ENCODE measurements at places on chromosomes 7 and 10.

DNA sequence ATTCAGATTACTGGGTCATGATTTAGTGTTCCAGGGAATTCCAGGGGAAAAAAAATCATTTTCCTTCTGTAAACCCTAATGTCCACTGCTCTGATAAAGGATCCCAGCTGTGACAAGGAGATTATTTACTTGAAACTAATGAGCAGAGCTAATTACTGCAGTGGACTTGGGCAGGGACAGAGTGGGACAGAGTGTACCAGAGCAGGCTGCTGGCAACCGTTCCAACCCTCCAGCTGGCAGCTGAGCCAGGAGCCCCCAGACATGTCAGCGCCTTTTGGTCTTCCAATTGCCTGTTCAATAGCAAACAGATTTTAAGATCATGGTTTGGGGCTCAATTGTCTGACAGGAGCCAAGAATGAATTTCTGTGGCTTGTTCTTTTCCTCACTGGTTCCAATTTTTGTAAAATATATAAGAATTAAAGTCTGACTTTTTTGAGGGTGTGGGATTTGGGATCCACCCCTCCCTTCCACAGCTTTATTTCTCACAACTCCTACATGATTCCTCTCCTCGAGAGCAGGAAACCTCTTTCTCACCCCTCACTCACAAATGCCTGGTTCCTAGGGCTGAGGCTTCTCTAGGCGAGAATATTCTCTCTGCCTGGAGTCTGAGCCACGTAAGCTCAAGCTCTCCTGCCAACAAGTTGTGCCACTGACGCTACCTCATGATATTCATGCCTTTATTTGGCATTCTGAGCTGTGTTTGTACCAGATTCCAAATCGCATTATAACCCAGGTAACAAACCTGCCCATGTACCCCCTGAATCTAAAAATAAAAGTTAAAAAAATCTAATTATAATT lies 20.6 kb upstream of the FAM180A start:
- DNase-seq = no peak

DNA sequence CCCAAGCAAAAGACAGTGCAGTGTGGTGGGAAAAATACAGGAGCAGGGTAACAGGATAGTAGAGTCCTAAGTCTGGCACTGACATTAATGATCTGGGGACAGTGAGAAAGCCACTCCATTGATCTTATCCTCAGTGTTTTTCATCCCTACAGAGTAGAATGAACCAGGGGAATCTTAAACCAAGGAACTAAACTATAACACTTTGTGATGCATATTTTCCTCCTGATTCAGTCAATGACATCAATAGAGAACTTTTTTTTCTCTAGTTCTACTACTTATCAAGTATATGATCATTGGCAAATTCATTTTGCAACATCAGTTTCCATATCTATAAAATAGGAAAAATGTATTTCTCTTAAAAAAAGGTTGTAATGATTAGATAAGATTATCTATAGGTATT lies 151.1 kb downstream of the TMEM26 start:
- no peak for DNase-seq

DNA sequence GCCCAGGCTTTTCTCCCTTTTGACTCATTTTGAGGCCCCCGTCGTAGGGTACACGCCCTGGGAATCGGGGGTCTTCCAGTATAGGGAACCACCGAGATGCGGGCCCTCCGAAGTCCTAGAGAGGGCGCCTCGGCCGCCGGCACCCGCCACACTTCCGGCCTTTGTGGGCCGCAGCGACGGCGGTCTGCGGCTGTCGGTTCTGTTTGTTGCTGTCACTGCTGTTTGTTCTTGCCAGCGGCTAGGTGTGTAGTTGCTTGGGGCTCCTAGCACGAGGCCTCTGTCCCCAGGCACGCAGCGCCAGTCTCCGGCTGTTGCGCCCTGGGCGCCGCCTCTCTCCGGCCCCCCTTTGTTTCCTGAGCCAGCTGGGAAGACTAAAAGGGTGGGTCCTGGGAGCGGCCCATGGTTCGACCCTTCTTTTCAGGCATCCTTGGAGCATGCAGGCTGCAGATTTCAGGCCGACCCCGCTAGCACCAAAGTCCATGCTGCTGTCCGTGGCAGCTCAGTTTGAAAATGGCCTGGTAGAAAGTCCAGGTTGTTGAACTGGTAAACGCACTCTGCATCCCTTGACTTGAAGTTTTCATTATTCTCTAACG lies 17.8 kb upstream of the ZKSCAN1 start:
- DNase-seq = no peak

- DNase-seq = peak; percentile 21
Measured at GRCh38 chr10:62171791-62172190, 96.9 kb downstream of the RTKN2 start.

GRCh38 chr7:101598986-101599771 lies 29.9 kb downstream of the MYL10 start:
- no peak for DNase-seq

DNA sequence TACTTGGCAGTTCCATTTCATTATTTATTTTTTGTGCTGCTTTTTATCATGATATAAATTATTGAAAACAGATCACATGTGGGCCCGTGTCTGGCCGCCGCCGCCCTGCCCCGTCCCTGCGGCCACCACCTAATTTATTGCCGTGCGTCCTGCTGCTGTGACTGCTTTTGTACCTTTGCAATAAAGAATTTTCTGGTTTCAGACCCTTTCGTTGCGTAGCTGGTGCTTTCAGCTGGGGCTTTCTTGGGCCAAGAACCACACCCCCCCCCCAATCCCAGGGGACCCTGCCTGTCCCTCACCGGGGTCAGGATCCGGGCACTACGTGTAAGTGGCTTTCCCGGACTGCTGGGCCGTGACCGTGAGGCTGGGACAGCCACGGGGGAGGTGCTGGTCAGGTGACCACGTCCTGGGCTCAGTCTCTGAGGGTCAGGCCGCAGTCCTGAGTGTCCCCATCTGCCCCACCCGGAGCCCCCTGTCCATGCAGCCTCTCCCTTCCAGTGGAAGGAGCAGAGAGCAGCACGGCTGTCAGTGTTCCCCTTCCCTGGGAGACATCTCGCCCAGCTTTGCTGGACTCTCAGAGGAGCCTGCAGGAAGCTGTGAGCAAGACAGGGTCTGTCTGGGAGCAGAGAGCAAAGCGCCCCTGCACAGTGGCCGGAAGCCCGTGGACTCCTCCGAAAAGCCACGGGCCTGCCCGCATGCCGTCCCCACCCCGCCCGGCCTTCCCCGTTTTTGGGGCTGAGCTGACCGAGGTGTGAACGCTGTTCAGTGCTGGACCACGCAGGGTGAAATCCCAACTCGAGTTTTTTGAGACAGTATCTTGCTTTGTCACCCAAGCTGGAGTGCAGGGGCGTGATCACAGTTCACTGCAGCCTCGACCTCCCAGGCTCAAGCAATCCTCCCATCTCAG lies 12.6 kb downstream of the MAFK start:
- DNase-seq = no peak

DNA sequence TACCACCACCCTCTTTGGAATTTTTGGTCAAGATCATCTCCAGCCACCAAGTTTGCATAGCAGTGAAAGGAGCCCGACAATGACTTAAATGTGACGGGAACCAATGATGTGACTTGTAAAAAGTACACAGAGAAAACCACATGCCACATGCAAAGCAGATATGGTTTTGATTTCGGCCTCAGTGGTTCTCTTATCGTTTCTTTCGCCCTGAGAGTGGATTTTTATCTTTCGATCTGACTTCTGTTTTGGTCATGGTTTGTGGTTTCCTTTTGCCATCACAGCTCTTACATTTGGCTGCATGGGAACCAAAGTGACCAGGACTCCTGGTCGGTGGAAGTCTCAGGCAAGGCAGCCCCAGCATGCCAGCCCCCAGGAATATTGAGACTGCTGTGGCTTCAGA lies 31.5 kb downstream of the TCF7L2 start:
- DNase-seq = no peak

DNA sequence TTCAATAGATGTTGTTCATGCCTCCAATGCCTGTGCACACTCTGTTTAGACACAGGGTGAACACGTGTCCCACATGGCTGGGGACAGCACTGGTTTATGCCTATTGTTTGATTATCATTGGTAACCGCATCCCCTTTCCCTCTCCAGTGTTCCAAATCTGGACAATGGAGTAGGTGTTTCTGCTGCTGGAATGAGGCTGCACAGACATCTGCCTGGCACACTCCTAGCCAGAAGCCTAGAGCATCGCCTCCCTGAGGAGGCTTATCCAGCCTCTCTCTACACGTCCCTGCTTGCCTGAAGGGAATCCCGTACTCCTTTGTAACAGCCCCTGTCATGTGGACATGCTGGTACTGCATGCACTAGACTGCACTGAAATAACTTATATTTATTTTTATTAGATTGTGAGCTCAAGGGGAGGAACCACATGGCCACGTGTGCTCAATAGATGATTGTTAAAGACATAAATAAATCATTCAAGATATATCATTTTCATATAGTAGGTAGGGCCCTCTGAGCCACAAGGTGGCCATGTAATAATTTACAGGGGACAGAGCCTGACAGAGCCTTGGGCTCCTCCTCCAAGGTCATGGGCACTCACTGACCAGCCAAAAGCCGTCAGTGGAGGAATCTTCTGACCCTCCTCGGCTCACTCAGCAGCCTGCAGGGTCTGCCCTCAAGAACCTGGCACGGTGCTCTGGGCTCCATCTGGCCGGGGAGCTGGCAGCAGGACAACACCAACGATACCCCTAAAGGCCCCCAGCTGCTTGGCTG lies 310.9 kb upstream of the ZNF32 start:
- no peak for DNase-seq
